NCI-H1930 (cell line): ENCODE measurements at places on chromosomes 1 and 21.

DNA sequence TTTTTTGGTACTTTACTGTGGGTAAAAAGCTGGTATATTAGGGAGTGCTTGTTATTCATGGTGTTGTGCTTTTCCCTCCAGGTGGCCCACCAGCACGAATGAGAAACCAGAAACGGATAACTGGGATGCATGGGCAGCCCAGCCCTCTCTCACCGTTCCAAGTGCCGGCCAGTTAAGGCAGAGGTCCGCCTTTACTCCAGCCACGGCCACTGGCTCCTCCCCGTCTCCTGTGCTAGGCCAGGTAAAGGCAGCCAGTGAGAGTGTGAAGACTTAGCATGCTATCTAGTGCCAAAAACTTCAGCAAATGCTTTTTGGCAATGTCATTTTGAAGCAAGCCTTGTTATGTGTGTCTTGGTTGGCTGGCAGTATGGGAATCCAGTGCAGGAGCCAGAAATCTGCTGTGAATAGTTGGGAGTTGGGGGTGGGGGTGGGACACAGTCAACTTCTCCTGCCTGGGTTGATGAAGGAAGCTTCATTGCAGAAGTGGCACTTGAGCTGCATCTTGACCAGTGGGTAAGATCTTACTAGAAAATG, 101.7 kb downstream of the ATP5PO start:
- no peak for DNase-seq

- DNase-seq: no peak
Observed at GRCh38 chr1:157852476-157852875, 10.9 kb upstream of the CD5L start.

DNA sequence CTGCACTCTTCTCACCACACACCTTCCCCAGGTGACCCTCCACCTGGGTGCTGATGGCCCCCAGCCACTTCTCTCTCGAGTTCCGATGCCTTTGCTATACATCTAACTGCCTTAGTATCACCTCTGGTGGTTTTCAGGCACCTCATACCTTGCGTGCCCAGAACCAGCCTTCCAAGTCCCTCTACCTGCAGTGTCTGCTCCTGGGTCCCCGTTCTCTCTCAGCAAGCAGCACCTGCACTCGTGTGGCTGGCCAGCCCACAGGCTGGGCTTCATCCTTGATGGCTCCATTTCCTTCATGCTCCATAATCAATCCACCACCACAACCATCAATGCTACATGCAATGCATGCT, 49.2 kb upstream of the EDN2 start:
- no peak for DNase-seq

DNA sequence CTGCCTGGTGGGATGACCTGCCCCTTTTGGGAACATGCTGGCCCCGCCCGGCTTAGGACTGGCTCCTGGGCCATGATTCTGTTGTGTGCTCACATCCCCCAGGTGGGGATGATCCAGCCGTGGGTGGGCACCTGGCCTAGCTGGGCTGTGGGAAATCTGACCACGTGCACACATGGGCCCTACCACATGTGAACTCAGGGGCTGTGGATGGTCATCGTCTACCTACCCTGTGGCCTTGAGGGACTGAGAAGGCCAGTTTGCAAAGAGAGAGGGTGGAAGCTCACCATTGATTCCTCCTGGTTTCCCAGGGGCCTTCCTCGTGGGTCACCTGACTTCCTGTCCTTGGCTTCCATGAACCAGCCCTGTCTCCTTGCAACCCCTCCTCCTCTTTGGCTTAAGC, 19.4 kb upstream of the PCP4 start:
- DNase-seq: no peak

DNA sequence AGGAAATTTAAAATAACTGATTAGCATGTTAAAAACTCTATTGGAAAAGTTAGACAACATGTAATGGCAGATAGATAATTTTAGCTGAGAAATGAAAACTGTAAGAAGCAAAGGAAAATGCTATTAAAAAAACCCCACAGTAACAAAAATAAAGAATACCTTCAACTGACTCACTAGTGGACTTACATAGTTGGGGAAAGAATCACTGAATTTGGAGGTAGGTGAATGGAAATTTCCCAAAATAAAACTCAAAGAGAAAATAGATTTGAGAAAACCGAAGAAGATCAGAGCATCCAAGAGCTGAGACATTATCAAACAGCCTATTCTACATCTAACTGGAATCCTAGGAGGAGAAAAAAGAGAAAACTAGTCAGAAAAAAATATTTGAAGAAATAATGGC, 34.7 kb downstream of the PDE4B start:
- no peak for DNase-seq
